NCI-H1105 (cell line): ENCODE measurements at places on chromosomes 11 and 22.

- DNase-seq = no peak
Observed at GRCh38 chr22:35986088-35986487, 42.5 kb downstream of the RBFOX2 start.

GRCh38 chr22:24564376-24565058 lies 8.7 kb downstream of the SNRPD3 start:
- DNase-seq = no peak

DNA sequence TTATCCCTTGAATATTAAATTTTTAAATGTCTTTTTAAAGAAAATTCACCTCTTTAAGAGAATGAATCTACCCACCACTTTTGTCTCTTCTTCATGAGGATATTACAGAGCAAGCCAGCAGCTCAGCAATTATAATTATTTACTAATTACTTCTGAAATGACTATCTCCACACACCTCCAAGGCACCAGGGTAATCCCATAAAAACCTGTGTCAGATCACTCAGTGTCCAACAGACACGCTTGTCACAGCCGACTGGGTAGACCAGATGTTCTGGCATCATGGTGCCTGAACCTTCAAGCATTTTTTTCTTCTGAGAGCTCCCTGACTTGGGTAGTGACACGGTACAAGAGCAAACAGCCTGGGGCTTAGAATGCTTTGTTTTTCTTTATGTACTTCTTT lies 61.4 kb downstream of the EFCAB6 start:
- DNase-seq = no peak

GRCh38 chr11:79017811-79018210 lies 423.0 kb downstream of the TENM4 start:
- no peak for DNase-seq

DNA sequence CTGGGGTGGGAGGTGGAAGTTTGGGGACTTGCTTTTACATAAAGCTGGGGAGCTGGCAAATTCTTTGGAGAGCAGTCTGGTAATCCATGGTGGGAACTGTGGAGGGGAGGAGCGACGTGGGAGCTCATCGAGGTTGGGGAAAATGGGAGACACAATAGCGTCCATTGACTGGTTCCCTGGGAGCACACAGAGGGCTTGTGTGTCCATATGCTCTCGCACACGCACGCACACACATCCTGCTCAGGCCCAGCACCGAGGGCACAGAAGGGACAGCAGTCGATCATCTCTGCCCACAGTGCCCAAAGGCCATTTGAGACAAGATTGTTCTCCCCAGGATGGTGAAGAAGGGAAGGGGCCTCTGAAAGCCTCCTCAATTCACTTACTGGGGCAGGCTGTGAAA lies 53.7 kb downstream of the FBXO7 start:
- DNase-seq = no peak

- DNase-seq = no peak
Observed at GRCh38 chr11:70167723-70168404, 35.2 kb upstream of the FADD start.

DNA sequence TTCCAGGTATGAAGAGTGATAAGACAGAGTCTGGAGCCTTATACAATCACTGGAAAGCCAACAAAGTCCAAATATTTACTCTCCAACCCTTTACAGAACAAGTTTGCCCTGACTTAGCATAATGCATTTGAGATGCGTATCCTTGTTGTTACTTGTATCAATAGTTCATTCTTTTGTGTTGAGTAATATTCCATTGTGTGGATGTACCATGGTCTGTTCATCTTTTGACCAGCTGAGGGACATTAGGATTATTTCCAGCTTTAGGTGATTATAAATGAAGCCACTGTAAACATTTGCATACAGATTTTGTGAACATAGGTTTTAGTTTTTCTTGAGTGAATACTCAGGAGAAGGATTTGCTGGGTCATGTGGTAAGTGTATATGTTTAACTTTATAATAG lies 9.7 kb downstream of the SDHAF2 start:
- DNase-seq = no peak

- DNase-seq = no peak
Observed at GRCh38 chr11:102936864-102937509, 18.5 kb downstream of the MMP13 start.
